ENCODE measurements at places on chromosomes 2 and 18.

- peak; percentile 11 for DNase-seq
Observed at GRCh38 chr18:45008694-45009413, 328.2 kb downstream of the SETBP1 start.

- DNase-seq: no peak
Observed at GRCh38 chr18:13163167-13163927, 55.2 kb upstream of the LDLRAD4 start.

GRCh38 chr2:197675246-197675645 is at the start of gene RFTN2:
RFTN2 (minus strand) TSS chr2:197675587; CDS start chr2:197675458, 129 bp downstream.
- no peak for DNase-seq

DNA sequence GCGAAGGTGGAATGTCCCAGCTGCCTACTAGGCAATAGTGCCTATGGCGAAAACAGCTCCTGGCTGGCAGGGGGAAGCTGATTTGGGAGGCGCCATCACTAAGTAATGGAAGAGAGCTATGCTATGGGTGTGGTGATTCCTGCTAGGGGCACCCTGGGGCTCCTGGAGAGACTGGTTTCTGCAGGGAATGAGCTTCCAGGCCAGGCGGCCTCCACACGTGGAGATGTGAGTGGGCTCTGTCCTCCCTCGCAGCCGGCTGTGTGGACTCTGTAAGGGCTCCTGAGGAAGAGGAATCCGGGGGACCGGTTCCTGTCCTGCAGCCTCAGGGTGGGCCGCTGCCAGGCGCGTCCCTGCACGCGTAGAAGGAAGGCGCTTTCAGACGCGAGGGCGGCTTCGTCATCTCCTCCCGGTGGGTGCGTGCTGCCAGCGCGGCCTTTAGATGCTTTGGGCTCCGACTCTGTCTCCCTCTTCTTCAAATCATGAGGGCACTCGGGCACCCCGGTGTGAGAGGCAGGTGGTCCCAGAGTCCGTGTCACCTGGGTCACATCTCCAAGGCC is 55.5 kb upstream of the ANKRD62 start:
- no peak for DNase-seq

GRCh38 chr18:30915336-30915988 is 127.1 kb downstream of the DSC3 start:
- no peak for DNase-seq

DNA sequence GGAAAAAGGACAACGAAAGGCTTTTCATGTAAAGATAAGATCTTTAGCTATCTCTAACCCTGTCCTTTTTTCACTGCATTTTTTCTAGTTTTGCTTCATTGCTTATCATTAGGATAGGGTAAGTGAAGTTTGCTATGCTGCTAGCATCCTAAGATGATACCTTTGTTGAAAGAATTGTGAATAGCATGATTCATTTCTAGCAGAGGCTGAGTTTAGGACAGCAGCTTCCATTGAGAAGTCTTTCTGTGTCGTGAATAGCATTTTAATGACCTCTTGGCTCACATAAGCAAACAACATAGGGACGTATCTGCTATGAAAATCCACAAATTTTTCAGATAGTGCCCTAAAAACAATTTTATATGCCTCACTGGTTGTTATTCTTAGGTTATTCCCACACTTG is 36.4 kb upstream of the GAREM2 start:
- DNase-seq: no peak

DNA sequence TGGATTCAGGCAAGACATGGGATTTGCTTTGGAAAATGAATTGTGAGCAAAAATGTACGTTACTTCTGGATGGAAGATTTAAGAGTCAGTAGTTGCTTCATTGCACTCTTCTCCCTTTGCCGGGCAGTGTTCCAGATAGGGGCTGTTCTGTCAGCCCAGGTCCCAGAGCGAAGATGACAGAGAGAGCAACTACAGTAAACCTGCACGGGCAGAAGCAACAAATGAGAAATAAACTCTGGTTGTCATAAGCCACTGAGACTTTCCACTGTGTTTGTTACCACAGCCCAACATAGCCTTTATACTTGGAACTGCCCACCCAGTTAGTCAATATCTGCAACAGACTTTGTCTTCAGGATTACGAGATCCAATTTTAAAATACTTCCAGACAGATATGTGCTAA is 83.3 kb downstream of the CACNB4 start:
- no peak for DNase-seq

DNA sequence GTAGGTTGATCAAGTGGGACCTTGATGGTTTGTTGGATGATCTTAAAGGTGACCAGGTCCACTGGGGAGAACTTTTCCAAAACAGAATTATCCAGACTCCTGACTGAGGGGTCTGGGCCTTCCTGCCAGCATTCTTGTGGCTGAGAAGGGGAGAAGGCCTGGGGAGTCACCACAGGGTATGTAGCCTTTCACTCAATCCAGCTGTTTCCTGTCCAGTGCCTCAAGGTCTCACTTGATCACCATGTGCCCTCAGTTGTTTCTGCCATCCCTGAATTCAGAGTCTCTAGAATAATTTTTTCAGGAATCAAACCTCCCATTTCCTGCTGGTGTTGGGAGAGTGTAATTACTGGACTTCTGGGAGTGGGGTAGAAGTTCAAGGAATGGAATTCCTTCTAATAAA is 54.4 kb upstream of the TANC1 start:
- no peak for DNase-seq

GRCh38 chr2:240021488-240022104 is 3.5 kb downstream of the NDUFA10 start:
- peak; percentile 72 for DNase-seq

DNA sequence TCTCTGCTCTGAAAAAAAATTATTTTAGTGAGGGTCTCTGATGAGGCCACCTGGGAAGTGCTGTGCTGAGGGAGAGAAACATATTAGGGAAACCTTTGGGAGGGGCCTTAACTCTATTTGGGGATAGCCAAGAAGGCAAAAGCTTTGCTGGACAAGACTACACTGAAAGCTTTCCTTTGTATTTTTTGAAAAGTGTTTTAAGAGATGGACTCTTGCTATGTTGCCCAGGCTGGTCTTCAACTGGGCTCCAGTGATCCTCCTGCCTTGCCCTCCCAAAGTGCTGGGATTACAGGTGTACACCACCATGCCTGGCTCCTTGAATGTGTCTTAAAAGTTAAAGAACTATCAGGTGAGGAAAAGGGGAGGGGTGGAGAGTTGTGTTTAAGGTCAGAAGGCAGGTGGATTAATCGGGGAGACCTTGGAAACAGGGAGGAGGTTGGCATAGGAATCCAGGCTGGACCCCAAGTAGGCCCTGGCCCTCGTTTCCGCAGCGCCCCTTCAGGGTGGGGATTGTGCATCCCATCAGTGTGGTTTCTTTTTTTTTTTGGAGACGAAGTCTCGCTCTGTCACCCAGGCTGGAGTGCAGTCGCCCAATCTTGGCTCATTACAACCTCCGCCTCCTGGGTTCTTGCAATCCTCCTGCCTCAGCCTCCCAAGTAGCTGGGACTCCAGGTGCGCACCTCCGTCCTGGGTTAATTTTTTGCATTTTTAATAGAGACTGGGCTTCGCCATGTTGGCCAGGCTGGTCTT is 92.1 kb downstream of the MYCN start:
- DNase-seq: no peak

GRCh38 chr2:75497256-75497655 is 63.5 kb downstream of the EVA1A start:
- no peak for DNase-seq

- no peak for DNase-seq
Observed at GRCh38 chr2:223260681-223261080, 208.7 kb downstream of the KCNE4 start.

DNA sequence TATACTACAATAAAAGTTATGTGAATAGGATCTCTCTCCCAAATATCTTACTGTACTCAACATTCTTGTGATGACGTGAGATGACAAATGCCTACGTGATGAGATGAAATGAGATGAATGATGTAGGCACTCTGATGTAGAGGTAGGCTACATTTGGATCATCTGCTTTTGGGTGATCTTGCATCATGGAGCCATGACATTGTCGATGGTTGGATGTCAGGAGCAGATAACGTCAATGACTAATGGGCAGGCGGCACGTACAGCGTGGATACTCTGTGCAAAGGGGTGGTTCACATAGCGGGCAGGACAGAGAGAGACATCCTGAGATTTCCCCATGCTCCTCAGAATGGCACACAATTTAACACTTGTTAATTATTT is 40.8 kb upstream of the PPP1R1C start:
- DNase-seq: no peak

- no peak for DNase-seq
Observed at GRCh38 chr18:76428396-76429261, 66.4 kb downstream of the ZNF516 start.

- no peak for DNase-seq
Observed at GRCh38 chr2:37558623-37559022, 112.8 kb downstream of the CDC42EP3 start.

DNA sequence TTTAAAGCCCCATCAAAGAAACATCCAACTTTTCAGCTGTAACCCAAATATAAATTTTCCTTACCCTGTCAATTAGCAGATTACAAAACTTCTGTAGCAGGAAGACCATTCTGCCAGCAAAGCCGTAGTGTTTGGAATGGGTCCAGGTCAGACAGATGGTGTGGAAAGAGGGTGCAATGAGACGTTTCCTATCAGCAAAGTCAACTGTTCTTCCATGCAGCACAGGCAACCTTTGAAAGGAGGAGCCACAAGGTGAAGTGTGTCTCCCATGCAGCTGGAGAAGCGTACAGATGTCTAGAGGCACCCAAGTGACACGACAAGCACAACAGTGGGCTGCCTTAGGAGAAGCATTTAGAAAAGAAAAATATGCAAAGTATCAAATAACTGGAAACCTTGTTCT is 83.7 kb downstream of the SP3 start:
- no peak for DNase-seq

DNA sequence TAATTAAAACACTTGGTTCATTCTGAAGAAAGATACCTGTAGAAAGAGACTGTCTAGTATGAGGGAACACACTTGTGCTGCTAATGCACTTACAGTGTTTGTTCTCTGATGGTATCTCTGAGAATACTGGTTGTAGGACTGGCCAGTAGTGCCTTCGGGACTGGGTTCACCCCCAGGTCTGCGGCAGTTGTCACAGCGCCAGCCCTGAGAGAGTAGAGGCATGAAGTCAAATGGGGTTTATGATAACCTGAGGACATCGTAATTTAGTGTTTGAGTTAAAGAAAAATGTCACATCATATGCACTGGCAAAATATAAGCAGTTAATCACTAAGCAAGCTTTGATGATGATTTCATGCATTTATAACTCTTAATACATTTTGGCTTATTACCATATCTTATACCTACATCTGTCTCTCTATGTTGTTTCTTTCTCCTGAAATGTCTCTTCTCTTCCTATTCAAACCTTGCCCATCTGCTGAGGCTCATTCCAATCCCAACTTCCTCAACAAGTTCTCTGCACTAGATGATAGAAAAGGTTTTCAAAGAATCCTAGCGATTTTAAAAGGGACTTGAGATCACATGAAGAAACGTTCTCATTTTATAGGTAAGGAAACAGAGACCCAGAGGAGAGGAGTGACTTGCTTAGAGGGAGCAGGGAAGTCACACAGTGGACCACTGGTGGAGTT is 50.2 kb downstream of the ATIC start:
- no peak for DNase-seq

DNA sequence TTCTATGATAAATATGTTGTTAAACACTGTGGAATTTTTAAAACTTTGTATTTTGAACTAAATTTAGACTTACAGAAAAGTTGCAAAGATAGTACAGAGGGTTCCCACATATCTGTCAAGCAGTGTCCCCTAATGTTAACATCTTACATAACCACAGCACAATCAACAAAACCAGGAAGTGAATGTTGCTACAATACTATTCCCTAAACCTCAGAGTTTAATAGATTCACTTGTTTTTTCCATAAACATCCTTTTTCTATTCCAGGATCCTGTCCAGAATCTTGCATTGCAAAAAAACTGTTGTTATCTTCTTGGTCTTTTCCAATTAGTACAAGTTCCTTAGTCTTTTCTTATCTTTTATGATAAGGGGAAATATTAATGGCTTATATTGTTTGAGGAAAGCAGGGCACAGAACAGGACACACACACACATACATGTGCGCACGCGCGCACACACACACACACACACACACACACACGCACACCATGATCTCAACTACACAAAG is 251.1 kb upstream of the TRIB2 start:
- no peak for DNase-seq

GRCh38 chr2:143937723-143938350 is 582.1 kb downstream of the ZEB2 start:
- DNase-seq: no peak

GRCh38 chr2:19990416-19990728 is 467 bp upstream of the WDR35 start:
- no peak for DNase-seq

- DNase-seq: peak; percentile 31
Observed at GRCh38 chr2:234478121-234478858, 18.6 kb downstream of the ARL4C start.

DNA sequence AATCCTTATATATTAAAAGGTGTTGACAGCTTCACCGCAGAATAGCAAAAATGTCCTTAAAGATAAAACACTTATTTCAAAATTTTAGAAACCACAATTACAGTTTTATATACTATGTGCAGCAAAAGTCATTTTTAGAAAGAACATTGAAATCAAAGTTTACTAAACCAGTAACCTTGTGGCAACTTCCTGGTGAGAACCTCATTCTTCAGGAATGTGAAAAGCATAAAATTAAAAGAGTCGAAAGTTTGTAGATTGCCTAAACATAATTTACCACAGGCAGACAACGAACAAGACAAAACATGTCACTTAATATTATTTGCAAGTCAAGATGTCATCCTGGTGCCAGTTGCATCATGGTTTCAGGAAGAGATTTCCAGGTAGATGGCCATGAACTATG is 108.3 kb upstream of the NRP2 start:
- DNase-seq: no peak

GRCh38 chr2:9939587-9940485 is 11.7 kb upstream of the GRHL1 start:
- DNase-seq: no peak

- peak; percentile 10 for DNase-seq
Observed at GRCh38 chr2:19971691-19972090, 18.2 kb downstream of the WDR35 start.

DNA sequence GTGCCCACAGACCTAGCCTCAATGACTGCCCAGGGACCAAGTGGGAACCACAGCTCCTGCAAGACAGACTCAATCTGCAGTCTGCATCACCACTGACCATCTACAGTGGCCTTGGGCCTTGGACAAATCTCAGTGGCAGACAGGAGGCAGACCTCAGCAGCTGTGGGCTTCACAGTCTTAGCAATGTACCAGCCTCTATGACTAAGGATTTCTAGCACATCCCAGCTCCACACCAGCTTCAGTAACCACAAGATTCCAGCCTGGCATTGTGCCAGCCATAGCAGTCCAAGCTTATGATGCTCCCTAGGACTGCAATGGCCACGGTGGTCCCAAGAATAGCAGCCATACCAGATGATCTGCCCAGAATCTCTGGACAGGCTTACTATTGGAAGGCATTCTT is 19.6 kb upstream of the WDR75 start:
- DNase-seq: no peak

GRCh38 chr2:69517410-69517809 is 80.2 kb upstream of the NFU1 start:
- no peak for DNase-seq

GRCh38 chr2:136901732-136902131 is 136.4 kb downstream of the THSD7B start:
- DNase-seq: no peak

Data from activated CD4-positive, alpha-beta T cell treated with anti-CD3 and anti-CD28 coated beads, Interleukin-2, Interleukin-6, amounts not matched to agents 100 ng/mL and 50 ng/mL, durations not matched to agents 16 hours and 8 hours (primary cell).